NCI-H748 treated with DMSO at 0.1 percent for 48 hours (cell line): ENCODE measurements at places on chromosomes 7 and 10.

- peak; percentile 78 for DNase-seq
Observed at GRCh38 chr10:100319707-100320402, 10.2 kb downstream of the PKD2L1 start.

DNA sequence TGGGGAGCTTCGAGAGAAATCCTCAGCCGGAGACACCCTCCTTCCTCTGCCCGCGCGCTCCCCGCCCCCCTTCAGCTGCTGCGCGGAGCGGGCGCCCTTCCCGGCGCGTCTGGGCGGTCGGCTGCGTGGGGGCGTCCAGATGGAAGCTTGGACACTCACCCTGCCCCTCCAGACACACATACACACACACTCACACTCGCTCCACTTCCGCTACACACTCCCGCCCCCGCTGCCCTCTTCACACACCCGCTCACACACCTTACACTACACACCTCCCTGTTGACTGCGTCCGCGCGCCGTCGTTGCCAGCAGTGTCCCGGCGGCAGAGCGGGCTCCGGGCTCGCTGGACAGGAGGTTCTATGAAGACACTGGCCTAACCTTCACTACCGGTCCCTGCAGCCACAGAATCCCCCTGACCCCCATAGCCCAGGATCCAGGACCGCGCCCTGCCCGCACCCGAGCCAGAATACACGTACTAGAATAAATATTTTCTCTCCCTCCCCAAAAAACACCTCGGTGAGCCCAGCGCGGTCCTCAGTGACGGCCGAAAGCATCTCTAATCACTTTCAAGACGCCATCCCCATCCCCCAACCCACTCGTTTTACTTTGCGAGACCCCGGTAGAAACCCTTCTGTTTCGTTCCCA lies 1.1 kb upstream of the EGR2 start:
- no peak for DNase-seq

DNA sequence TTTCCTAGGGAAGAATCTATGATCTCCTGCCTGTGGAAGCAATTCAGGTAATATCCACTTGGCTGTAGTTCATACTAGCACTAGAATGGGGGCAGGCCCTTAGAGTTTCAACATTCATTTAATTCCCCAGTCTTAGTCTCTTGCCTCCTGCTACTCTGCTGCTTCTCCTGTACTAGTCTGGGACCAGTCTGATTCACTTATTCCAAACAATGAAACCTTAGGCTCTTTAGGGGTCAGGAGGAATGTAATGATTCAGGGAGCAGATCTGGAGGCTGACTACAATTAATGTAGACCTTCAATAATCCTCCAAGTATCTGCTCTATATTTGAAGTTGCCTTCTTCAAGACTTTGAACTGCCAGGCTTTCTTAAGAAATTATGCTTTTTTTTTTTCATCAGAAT lies 101.8 kb downstream of the GNAT3 start:
- DNase-seq = no peak

DNA sequence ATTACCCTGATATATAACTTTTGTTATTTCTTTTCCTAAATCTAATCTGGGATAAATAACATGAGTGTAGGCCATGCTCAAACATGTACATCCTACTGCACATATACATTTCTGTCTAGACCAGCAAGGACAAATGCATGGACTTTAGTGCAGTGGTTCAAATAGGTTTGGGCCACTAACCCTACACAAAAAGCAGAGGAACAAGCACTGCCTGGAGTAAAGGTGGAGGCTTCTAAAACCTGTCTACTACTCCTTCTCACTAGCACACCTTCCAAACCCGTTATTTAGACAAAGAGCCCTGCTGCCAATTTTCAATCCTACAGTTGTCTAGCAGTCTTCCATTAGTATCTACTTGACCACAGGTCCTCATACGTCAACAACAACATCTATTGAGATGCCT lies 34.8 kb downstream of the SGCE start:
- DNase-seq = no peak

GRCh38 chr10:18229826-18230225 lies 89.6 kb downstream of the CACNB2 start:
- DNase-seq = no peak

DNA sequence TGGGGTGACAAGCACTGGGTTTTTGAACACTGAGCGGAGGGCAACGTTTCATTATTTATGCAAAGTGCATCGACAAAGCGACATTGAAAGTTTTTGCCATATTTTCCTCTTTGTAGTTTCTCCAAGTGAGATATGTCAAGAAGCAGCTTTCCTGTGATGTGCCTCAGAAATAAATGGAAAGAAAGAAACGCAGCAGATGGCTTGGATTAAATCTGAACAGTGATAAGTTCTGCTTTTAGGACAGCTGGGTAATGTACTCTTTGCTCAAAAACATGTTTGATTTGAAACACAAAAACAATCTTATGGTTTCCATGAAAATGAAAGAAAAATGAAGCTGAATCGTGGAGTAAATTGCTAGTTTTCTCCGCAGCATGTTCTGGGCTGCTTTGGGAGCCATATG lies 166.3 kb downstream of the PTPRN2 start:
- DNase-seq = no peak
